DMS53 (cell line): ENCODE measurements at places on chromosomes 1 and 21.

- DNase-seq = no peak
These were observed 70.4 kb downstream of the PLEKHA6 start for GRCh38 chr1:204289280-204289679.

DNA sequence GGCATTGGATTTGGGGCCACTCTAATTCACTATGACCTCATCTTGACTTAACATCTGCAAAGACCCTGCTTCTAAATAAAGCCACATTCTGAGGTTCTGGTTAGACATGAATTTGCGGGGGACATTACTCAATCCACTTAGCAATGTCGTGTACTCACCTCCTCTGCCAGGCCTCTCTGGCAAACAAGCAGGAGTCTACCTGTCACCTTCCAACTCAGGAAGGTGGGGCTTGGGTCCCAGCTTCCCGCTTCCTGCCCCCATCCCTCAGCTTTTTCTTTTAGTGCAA lies 177.8 kb downstream of the PSMG1 start:
- no peak for DNase-seq

GRCh38 chr1:7334475-7335035 lies 436.5 kb upstream of the VAMP3 start:
- peak; percentile 29 for DNase-seq

DNA sequence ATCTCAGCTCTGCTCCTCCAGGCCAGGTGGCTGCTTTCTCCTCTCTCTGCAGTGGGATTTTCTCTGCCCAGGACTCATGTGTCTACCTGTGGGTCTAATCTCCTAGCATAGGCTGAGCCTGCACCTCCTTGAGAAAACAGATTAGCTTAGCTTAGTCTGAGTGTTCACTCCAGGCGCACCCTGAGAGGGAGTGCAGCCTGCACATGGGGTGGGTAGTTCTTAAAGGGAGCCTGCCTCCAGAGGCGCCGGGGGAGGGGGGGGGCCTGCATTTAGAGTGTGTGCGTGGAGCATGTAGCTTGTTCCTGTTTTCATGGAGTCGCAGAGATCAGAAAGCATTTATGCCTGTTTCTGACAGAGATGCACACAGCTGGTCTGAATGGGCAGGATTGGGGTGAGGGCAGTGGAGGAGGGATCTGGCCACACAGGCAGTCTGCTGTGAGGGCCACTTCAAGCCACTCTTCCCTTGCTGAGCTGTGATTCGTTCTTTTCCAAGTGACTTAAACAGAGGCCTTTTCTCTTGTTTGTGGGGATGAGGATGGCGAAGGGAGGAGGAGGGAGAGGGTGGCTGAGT lies 45.2 kb downstream of the GALNT2 start:
- DNase-seq = no peak

DNA sequence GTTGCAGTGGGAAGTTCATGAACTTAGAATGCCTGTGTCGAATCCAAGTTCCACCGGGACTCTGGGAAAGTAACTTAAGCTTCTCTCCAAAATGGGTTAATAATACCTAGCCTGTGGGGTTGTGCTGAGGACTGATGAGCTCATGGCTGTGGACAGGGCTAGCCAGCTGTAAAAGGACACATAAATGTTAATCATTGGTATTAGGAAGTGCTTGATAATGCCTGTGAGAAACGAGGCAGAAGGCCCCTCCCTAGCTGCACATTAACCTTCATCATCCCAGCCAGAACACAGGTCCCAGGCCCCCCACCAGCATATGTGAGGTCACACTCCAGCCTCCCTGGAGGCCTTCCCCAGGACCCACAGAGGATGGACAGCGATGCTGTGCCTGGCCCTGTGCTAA lies 789 bp upstream of the GJB4 start:
- no peak for DNase-seq

- peak; percentile 84 for DNase-seq
These were observed 1.7 kb downstream of the RCC2 start for GRCh38 chr1:17437580-17438317.
